ENCODE measurements at places on chromosomes 2 and 18. TPM values are rescaled to one million over a fixed set of nuclear protein-coding genes. Genes with fewer than 3 reads are reported as not detected.

- no peak for DNase-seq
- H3K4me3 ChIP-seq = no peak overlapping the region
- no peak overlapping the region for H3K27ac ChIP-seq
- no peaks in the 10 kb centered on the region for H3K36me3 ChIP-seq
- H3K4me1 ChIP-seq = no peaks in the 10 kb centered on the region
Measured at GRCh38 chr2:58871469-58872142, 630.5 kb upstream of the FANCL start.

DNA sequence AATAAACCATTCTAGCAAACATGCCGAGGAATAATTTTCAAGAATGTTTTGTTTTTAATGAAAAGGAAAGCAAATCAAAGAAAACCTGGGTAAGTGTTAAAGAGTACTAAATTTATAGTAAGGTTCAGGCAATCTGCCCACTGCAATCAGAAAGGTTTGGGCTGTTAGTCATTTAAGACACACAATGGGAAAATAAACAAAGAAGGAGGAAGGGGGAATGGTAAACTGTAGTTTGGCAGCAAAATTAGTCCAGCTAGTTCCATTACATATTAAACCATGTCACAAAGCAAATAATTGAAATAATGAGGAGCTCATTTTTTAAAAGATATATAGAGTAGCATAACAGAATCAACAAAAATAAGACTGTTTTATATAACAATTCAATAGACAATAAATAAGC lies 87.5 kb upstream of the COPS8 start:
- no peak overlapping the region for H3K27ac ChIP-seq
- no peak overlapping the region for H3K4me3 ChIP-seq
- peaks cover 4% of the 10 kb centered on the region for H3K27me3 ChIP-seq
- no peaks in the 10 kb centered on the region for H3K4me1 ChIP-seq
- DNase-seq = no peak
- no peaks in the 10 kb centered on the region for H3K36me3 ChIP-seq

DNA sequence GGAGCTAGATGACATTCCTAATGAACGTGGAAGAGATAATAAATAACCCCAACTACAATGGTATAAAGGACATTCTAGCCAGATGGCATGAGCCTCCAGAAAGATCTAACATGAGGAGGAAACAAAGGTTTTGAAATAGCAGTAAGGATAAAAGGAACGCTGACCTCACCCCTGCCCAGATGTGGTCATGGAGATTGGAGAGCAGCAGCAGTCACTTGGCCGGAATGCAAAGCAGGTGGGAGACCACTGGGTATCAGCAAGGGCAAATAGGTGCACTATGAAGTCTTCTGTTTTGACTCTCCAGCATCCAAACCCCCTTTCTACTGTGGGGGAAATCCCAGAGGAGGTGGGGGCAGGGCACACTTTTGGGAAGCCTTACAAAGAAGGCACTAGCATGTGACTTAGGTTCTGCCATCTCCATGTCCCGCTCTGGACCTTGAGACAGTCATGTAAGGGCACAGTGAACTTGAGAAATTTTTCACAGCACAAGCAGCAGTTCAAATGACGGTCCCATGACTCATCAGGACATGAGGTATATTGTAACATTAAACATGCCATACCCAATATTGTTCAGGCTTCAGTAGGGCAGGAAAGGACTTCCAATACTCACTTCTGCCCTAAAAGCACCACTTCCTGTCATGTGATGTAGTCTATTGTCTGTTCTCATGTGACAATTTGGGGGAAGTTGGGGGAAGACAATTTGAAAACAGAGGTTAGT lies 55.2 kb downstream of the METTL4 start:
- no peak for DNase-seq
- no peak overlapping the region for H3K4me3 ChIP-seq
- H3K27ac ChIP-seq = no peak overlapping the region
- H3K36me3 ChIP-seq = no peaks in the 10 kb centered on the region
- no peaks in the 10 kb centered on the region for H3K27me3 ChIP-seq
- peaks cover 8% of the 10 kb centered on the region for H3K4me1 ChIP-seq

DNA sequence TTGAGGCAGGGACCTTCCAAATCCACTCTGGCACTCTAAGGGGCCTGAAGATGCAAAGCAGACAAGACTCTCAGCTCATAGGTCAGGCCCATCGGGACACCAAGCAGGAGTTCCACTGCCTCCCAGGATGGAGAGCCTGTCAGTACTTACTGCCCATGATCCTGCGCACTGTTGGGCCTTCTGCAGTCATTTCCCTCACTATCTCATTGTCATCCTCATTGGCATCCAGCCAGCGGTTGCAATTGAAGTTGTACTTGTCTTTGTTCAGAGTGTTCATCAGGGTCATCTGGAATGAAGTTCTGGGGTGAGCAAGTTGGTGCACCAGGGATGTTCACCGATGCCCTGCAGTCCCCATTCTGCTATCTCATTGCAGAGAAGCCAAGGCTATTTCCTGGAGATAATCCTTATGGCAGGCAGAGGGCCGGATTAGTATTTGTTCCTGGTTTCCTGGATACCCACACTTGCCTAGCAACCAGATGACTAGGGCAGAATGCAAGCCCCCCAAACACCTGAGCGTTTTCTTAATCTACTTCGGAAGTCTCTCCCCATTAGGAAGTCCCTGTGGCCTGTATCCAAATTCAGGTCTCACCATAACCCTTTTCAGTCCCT lies 65.1 kb downstream of the LOXHD1 start:
- DNase-seq = no peak
- no peaks in the 10 kb centered on the region for H3K36me3 ChIP-seq
- H3K27me3 ChIP-seq = peaks cover 4% of the 10 kb centered on the region
- no peak overlapping the region for H3K4me3 ChIP-seq

GRCh38 chr2:195473862-195474261 lies 183.2 kb upstream of the SLC39A10 start:
- H3K27me3 ChIP-seq = no peaks in the 10 kb centered on the region
- no peak overlapping the region for H3K27ac ChIP-seq
- H3K36me3 ChIP-seq = peaks cover 14% of the 10 kb centered on the region

GRCh38 chr2:186523791-186524190 lies 37.7 kb downstream of the ZC3H15 start:
- peaks cover 6% of the 10 kb centered on the region for H3K36me3 ChIP-seq
- no peak for DNase-seq
- no peaks in the 10 kb centered on the region for H3K4me1 ChIP-seq
- no peak overlapping the region for H3K4me3 ChIP-seq
- H3K27ac ChIP-seq = no peak overlapping the region

DNA sequence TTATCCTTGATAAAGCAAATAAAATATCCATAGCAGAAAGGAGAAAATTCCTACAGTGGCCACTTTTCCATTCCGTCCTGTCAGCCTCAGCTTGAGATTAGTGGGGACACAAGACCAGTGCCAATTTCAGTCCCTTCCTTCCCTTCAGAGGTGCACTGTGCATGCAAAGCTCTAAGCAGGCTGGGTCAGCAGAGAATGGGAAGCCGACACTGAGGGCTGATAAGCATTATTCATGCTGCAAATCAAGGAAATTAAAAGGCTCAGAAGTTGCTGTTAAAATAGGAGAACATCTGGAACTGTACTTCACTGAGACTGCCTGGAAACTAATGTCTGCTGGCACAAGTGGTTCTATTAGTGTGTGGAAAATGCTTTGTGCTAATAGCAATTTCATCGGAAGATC lies 534.3 kb downstream of the ADCYAP1 start:
- H3K27me3 ChIP-seq = no peaks in the 10 kb centered on the region
- H3K4me1 ChIP-seq = no peaks in the 10 kb centered on the region
- H3K36me3 ChIP-seq = no peaks in the 10 kb centered on the region
- DNase-seq = no peak
- H3K4me3 ChIP-seq = no peak overlapping the region

DNA sequence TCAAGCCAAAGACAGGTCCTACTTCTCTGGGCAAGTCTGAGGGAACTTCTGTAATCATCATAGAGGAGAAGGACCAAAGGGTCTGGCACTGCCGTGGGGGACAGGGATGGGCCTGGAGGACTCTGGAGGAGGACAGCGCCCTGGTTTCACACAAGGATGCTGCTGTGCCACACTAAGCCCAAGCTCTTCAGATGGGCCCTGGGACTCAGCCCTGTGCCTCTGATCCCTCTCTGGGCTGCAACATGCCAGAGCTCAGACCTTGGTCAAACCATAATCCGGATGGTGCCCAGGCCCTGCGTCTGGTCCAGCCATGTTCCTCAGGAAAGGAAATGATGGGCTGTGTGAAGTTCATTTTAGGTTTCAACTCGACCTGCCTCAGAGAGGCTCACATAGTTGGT lies 222.0 kb upstream of the COPS8 start:
- DNase-seq = no peak
- no peaks in the 10 kb centered on the region for H3K4me1 ChIP-seq
- H3K27ac ChIP-seq = no peak overlapping the region
- peaks cover 4% of the 10 kb centered on the region for H3K27me3 ChIP-seq
- H3K4me3 ChIP-seq = no peak overlapping the region
- H3K36me3 ChIP-seq = no peaks in the 10 kb centered on the region

DNA sequence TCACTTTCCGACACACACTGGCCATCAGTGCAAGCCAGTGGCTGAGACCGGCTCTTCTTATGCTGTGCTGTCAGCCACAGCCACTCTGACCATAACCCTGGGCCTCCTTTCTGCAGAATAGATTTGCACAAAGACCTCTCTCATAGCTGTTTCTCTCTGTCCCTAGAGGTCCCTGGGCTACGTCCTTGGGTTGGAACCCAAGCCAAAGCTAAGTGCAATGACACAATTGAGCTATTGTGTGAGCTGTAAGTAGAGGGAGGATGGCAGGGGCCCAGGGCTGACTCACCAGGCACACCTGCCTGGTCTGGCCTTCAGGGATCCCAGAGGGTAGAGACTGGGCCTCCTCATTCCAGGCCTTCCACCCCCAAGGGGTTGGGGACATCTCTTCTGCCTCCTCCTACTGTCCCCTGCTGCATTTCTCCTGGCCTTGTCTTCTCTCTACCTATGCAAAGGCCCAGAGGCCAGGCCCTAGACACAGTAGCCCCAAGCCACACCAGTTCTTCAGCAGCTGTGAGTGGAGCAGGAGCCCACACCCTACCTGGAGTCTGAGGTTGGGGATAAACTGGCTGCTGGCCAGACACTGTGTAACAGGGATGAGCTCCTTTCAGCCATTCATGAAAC lies 174.6 kb downstream of the NCK2 start:
- H3K27ac ChIP-seq = no peak overlapping the region
- H3K4me1 ChIP-seq = peaks cover 31% of the 10 kb centered on the region
- H3K27me3 ChIP-seq = no peaks in the 10 kb centered on the region

DNA sequence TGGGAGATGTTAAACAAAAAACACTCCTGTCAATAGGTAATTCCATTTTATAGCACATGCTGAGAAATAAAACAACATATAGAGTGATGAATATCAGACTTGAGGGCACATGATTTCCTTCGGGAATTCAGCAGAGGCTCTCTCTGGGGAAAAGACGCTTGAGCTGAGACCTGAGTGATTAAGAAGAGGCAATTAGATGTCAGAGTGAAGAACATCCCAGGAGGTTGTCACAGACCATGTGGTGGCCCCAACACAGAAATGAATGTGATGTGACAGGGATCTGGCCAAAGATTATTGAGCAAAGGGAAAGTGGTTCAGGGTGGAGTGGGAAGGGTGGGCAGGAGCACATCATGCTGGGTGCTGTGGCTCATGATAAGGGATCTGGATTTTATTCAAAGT lies 254.7 kb downstream of the RAD51AP2 start:
- no peaks in the 10 kb centered on the region for H3K36me3 ChIP-seq
- H3K4me3 ChIP-seq = no peak overlapping the region
- H3K27ac ChIP-seq = no peak overlapping the region
- DNase-seq = no peak
- no peaks in the 10 kb centered on the region for H3K27me3 ChIP-seq
- no peaks in the 10 kb centered on the region for H3K4me1 ChIP-seq

Gene ST6GAL2
- total RNA-seq = not detected

Gene RAX
- not detected for total RNA-seq

Gene CHAC2
- total RNA-seq = 25.6 TPM

Gene STPG4
- not detected for total RNA-seq
